Hypothalamus (tissue), 51 donors: ENCODE measurements at places on chromosomes 4 and X.

DNA sequence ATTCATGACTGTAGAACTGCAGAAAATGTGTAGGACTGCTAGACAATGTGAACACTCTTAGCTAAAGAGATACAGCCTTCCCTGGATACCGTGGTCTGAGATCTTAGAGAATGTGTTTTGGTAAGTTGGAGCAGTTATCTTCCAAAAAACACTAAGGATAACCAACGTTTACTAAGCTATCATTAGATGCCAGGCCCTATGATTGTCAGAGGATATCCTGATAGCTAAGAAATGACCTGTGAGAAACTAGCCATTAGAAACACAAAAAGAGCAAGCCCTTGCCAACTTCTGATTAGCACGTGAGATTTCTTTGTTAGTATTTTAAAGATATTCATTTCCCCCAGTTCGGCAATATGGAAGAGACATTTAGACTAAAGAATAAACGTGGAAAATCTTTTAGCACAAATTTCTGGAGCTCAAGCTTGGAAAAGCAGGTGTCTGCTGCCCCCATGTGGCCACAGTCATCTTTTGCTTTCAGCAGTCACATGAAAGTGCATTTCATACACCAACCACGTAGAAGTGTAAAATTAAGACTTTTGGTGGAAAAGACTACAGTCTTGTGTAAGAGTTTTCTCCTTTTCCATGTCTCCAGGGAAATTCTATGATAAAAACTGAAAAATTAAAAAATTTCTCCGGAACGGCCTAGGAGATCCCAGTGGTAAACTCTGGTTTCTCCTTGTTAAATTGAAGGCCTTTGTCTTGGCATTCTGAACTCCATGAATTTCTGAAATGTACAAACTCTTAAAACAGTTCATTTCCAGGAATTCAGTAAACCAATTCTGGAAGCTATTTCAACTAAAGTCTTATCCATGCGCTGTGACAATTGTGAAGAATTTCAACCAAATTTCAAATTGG lies 136.4 kb downstream of the ZNF674 start:
- DNase-seq = peak; percentile 1

- DNase-seq = no peak
These were observed 1523.7 kb downstream of the ARAP2 start for GRCh38 chr4:34720571-34720970.

DNA sequence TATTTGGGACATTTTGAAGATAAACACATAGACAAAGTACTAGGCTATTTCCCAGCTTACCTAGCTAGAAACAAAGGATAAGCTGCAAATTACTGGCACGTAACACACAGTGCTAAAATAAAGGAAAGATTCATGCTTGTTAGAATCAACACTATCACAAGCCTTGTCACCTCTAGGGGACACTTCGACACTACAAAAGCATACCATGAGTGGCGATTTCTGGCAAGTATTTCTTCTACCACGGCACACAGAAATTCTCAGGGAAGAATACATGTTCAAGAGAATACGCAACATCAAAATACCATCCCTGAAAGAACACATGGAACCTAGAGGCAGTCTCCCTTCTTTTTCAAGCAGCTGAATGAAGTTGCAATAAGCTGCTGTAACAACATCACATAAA lies 5.1 kb downstream of the MECP2 start:
- DNase-seq = no peak

DNA sequence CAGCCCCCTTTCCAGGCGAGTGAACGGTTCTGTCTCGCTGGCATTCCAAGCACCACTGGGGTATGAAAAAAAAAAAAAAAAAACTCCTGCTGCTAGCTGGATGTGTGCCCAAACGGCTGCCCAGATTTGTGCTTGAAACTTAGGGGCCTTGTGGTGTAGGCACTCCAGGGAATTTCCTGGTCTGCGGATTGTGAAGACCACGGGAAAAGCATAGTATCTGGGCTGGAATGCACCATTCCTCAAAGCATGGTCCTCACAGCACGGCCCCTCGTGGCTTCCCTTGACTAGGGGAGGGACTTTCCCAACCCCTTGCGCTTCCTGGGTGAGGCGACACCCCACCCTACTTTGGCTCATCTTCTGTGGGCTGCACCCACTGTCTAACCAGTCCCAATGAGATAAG lies 516.8 kb upstream of the FAM241A start:
- DNase-seq = no peak

DNA sequence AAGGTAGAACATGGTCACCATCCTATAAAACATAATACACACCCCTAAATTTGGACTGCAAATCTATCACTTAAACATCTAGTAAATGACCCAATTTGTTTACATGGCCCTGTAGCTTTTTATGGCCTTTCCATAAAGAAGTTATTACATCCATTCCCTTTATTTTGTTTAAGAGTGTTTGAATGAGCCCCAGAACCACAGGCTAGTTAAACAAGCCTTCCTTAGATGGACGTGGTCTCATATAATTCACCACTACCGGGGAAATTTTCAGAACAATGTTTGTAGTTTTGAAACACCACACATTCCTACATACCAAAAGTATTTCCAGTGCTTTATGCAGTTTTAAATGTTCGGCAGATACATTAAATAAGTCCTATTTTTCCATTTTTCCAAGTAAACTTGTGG lies 12.3 kb downstream of the PDGFC start:
- no peak for DNase-seq

DNA sequence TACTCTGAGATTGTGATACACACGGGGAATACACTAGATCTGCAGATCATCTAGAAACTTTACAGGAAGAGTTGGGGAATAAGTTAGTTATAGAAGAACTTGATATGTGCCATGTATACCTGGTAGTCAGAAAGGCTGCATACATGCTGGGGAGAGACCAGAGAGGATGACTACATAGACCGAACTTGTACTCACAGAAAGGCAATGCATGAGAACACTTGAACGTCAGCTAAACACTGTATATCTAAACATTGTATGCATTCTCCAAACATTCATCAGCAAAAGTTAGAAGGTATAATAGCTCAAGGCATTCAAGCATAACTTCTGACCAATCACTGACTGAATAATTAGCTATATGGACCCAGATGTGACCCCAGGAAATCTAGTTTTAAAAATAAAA lies 78.0 kb upstream of the PDHA2 start:
- no peak for DNase-seq
